Stimulated activated CD8-positive, alpha-beta memory T cell treated with anti-CD3 and anti-CD28 coated beads, Interleukin-7, amount 100 ng/mL, for 1 hour (primary cell): ENCODE measurements at places on chromosomes 5 and 9.

GRCh38 chr9:130197888-130198287, 25.7 kb downstream of the NCS1 start:
- no peak for DNase-seq

DNA sequence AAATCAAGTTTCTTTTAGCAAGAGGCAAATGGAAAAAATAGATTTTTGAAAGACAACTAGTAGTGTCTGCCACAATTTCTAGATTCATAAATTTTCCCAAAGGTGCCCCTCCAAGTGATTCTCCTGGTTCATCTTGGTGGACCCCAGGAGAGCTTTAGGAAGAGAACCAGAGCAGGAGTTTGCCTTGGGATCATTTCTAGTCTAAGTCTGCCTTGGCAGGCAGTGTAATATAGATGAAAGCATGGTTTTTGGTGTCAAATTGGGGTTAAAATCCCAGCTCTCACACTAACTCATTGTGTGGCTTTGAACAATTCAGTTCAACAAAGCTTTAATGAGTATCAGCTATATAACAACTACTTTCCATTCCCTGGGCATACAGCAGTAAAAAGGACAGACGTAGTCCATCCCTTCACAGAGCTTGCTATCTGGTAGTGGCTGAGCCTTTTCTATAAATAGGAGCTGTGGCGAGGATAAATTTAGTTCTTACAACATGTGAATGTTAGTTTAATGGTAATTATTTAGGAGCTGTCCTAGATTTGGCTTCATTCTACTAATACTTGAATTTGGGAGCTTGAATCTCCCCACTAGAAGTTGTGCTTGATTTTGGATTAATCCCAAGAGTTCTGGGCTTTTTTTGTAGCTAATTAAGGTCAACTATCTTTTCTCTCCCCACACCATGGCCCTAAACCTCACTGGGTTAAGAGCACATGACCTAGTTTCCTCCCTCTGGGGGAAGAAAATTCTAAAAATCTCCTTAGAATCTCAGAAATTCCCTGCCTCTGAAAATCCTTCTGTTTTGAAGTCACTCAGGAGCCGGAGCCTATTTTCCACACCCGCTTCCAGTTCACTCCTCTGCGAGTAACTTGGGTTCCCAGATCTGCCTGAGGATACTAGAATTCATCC, 197.8 kb downstream of the PCSK1 start:
- no peak for DNase-seq

DNA sequence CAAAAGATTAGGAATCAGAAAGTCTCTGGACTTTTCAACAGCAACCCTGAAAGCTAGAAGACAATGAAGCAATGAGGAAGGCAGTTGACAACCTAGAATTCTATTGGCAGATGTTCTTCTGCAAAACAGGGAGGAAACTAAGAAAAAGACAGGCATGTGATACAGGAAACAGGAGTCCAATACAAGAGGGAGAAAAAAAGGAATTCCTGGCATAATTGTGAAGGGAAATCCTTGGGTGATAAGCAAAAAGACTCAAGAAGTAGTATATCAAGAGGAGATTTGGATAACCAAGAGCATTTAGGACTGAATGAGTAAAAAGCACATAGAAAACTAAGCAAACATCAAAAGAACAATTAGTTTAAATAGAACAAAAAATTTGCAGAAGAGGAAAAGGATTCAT, 58.6 kb downstream of the LPAR1 start:
- DNase-seq, result no peak

DNA sequence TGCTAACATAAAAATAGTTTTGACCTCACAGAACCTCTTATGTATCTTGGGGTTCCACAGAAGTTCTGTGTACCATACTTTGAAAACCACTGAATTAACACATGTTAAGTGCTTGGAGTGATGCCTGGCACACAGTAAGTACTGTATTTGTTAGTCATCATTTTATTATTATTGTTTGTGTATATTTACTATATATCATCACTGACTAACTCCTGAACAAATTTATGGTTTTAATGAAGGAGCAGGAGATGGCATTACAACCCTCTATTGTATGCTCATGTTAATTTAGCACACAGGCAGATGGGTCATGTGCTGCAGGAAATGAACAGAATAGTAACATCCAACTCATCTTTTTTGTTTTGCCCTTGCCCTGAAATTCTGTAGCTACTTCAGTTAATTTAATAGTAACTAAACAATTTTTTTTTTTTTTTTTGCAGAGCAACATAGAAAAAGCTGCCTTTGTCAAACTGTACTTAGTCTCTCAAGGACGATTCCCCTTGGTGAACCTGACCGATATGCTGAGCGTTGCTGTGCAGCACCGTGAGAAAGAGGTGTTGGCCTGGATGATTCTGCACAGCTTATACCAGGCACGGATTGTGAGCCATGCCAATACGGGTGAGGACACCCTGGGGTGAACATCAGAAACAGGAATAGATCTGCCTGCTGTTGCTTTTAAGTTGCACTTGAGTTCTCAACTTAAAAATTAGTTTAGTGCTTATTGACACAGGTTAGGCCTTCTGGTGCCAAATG, 45.4 kb downstream of the HACD4 start:
- no peak for DNase-seq

DNA sequence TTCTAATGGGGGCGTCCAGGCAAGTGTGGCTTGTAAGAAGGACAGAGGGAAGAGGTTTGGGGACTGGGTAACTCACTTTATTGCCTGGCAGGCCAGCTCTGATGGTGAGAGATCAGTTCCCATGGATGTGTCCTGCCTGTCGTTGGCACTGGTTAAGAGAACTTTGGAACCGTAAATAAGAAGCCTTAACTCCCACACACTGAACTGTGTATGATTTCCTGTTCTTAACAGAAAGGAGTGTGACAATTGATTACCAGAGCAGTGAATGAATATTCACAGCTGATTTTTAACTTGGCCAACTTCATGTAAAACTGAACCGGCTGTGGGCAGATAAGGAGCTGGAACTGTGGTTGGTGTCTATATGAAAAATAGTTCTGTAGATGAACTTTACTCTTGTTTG, 63.2 kb downstream of the MEGF10 start:
- no peak for DNase-seq

- DNase-seq, result no peak
These were observed 358.2 kb upstream of the TLE4 start for GRCh38 chr9:79213417-79214125.

- DNase-seq, result no peak
These were observed 77.5 kb upstream of the IFNE start for GRCh38 chr9:21559402-21560280.

GRCh38 chr9:132752877-132753592, 82.8 kb downstream of the GTF3C4 start:
- no peak for DNase-seq

DNA sequence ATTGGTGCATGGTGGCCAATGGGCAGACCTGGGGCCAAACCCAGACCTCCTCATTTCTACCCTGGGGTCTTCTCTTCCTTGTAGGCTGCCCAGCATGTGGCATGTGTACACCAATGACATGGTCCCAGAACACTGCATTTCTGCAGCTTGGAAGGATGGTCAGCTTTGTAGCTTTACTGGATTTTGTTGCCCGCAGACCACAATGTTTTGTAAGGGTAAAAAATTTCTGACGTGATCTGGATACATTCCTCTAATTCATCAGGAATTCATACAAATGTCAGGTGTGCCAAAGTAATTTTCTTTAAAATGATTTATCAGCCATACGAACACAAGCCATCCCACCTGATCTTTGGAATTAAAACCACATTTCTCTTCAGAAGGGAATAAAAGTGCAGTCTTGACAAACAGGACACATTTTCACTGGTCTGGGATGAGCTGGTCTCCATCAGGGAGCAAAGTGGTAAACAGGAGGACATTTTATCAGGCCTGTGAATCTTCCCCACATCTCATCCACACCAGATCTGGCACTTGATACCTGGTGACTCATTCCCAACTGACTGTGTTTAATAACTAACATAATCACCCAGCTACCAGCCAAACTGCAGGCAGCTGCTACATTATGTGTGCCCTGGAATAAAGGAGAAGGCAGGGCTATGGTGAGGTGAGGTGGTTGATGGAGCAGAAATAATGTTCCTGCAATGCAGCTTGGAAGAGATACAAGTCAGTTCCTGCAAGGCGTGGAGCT, 103.9 kb downstream of the SPOCK1 start:
- DNase-seq, result no peak

GRCh38 chr9:92894711-92895362, 17.0 kb upstream of the ZNF484 start:
- DNase-seq, result no peak

DNA sequence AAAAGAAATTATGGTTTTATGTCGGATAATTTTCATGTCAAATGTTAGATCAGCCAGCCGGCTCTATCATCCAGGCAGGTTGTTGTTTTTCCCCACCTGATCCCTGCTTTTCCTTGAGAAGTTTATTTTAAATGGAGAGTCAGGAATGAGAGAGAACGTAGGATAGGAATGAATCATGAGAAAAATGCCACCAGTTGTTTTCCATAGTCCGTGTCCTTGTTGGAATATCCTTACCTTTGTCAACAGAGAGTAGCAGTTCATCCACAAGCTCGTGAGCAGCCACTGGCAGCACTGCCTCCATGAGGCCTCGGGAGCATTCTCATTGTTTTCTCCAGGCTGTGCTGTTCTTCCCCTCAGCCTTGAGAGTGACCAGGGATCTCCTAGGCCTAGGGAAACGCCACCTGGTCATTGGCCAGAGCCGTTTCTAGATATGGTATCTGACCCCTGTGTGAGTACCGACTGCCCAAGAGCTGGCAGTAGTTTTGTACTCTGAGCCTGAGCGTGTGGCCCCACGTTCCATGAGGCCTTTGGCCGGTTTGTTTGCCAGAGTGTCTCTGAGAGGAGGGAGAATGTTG, 293.3 kb downstream of the FANCC start:
- DNase-seq, result no peak

- DNase-seq, result no peak
These were observed 3.3 kb downstream of the REEP5 start for GRCh38 chr5:112918679-112919078.

- no peak for DNase-seq
These were observed 71.7 kb upstream of the RAD23B start for GRCh38 chr9:107211284-107211923.

DNA sequence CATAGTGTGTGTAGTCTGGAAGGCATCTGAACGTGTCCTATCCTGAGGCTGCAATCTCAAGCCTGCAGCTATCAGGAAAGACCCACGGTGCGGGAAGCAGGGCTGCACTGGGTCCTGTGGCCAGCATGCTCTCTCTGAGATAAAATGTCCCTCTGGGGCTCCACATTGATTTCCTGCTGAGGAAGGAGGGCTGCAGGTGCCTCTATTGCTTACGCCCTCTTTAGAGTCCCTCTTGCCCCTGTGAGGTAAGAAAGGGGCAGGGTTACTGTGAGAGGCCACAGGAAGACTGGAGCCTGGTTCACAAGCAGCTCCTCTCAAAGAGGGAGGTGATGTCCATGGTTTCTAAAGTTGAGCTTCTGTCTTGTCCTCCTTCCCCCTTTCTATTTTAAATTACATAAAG, 299.9 kb upstream of the RFX3 start:
- no peak for DNase-seq

- peak; percentile 76 for DNase-seq
These were observed 24.6 kb downstream of the CDHR2 start for GRCh38 chr5:176573564-176574296.

DNA sequence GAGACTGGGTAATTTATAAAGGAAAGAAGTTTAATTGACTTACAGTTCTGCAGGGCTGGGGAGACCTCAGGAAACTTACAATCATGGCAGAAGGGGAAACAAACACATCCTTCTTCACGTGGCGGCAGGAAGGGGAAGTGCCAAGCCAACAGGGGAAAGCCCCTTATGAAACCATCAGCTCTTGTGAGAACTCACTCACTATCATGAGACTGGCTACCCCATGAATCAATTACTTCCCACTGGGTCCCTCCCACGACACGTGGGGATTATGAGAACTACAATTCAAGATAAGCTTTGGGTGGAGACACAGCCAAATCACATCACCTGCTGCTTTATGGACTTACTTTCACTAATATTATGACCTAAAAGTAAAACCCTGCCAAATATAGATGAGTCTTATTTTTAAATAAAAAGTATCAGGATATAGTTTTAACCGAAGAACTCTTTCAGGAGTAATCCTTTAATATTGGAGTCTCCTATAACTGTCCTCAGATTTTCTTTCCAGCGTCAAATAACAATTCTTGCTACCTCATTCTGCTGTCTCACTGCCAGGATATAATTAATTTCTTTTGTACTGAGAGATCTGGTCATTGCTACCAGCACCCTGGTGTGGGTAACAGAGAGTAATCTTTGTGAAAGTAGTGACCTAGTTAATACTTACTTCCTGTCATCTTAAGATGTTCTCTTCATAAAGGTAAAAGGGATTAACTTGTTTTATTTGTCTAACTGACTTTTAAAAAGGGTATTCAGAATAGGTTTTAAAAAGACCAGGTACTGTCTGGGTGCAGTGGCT, 68.6 kb downstream of the NLN start:
- DNase-seq, result no peak

DNA sequence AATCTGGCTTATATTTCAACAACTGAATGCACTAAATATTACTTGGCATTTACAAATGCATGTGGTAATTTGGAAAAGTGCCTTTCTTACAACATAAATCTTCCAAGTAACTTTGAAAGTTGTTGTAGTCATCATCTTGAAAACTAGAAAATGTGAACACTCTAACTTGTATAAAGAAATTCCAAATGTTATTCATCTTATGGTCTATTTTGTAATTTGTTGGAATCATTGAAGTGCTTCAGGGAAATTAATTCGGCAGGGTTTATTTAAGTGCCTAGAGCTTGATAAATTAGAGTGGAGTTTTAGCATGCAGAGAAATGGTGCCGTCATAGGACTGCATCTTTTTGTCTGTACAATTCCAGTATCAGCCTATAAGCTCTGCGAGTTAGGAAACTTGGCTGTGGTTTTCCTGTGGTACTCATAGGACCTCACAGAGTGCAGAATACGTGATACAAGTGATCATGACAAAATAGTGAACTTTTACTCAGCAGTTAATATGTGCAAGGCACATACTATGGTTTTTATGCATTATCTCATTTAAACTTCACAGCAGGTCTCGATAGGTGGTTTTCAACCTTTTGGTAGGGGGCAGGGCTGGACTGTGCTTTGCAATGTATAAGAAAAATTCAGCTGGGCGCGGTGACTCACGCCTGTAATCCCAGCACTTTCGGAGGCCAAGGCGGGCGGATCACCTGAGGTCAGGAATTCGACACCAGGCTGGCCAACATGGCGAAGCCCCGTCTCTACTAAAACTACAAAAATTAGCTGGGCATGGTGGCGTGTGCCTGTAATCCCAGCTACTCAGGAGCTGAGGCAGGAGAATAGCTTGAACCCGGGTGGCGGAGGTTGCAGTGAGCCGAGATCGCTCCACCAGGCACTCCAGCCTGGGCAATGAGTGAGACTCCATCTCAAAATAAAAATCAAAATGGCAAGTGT, 79.6 kb downstream of the RAI14 start:
- no peak for DNase-seq

- DNase-seq, result no peak
These were observed 138.7 kb downstream of the RAPGEF6 start for GRCh38 chr5:131496400-131496713.

GRCh38 chr5:170596482-170597044, 92.7 kb downstream of the KCNIP1 start:
- no peak for DNase-seq

- DNase-seq, result no peak
These were observed 127.5 kb upstream of the CDKN2B start for GRCh38 chr9:22136461-22137096.

GRCh38 chr5:82396871-82397514, 118.8 kb upstream of the RPS23 start:
- no peak for DNase-seq

GRCh38 chr5:52065182-52065581, 681.9 kb downstream of the ISL1 start:
- DNase-seq, result no peak

- no peak for DNase-seq
These were observed 143.0 kb downstream of the RGS3 start for GRCh38 chr9:113606510-113606909.
